ENCODE measurements at places on chromosomes 12 and 14.

GRCh38 chr12:26276709-26277108, 81.3 kb downstream of the SSPN start:
- DNase-seq, result no peak

GRCh38 chr14:105397350-105397931, 897 bp upstream of the TEX22 start:
- DNase-seq, result peak; percentile 68

GRCh38 chr12:114420944-114421335, 15.0 kb upstream of the TBX5 start:
- no peak for DNase-seq

DNA sequence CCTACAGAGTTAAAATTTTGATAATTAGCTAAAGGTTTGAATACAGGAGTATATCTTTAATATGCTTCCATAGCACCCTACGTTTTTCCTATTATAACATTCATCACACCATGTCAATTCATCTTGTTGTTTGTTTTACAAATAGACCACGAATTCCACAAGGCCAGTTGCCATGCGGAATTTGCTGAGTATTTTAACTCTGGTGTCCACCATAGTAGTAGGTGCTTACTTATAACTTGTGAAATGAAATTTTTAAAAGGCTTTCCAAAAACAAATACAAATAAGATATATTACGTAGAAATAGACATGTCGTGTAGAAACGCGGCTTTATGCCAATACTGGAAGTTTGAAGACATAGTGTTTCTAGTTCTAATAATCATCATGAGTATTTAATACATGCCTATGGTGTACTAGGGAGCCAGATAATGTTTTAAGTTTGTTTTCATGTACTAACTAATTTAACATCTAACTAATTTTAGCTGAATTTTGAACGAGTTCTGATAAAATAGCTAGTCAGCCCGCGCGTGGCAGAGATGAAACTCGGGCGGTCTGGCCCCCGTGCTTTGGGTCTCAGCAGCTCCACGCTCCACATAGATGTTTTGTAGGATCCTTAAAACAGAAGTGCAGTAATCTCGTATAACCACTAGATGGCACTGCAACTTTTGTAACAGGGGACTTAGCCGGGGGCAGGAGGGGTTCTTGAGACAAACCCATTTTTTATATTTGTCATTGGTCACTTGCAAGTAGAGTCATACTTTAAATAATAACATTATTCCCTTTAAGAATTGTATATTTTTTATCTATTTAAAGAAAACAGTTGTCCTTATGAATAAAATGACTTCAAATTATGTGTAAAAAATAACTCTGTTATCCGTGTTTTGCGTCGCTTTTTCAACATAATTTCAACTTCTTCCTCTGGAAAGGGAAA, 10.2 kb downstream of the CD69 start:
- peak; percentile 53 for DNase-seq

GRCh38 chr14:70838076-70838475, 28.8 kb upstream of the MAP3K9 start:
- no peak for DNase-seq

GRCh38 chr12:81627336-81628189, 131.6 kb downstream of the PPFIA2 start:
- no peak for DNase-seq

DNA sequence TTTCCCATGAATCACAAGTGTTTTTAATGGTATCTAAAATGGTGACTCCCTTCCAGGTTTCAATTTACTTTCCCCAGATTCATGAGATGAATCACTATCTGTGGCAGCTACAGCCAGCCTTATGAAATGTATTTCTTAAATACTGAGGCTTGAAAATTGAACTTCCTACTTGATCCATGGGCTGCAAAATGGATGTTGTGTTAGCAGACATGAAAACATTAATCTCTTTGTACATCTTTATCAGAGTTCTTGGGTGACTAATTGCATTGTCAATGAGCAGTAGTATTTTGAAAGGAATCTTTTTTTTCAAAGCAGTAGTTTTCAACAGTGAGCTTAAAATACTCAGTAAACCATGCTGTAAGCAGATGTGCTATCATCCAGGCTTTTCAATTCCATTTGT, 250.8 kb downstream of the SLC6A15 start:
- DNase-seq, result no peak

- DNase-seq, result peak; percentile 56
Observed at GRCh38 chr14:92930737-92931602, 8.0 kb downstream of the CHGA start.

GRCh38 chr12:57475271-57476161, 4.2 kb downstream of the ARHGAP9 start:
- DNase-seq, result no peak

- no peak for DNase-seq
Observed at GRCh38 chr14:24100982-24101494, 6.9 kb downstream of the PCK2 start.

- DNase-seq, result no peak
Observed at GRCh38 chr12:28239918-28240317, 49.7 kb downstream of the CCDC91 start.

GRCh38 chr12:130444061-130444460, 106.4 kb downstream of the PIWIL1 start:
- no peak for DNase-seq

GRCh38 chr14:74492776-74493342, at the start of gene NPC2:
NPC2 (minus strand) TSS chr14:74493305; CDS start chr14:74493274, 31 bp downstream.
- DNase-seq, result no peak

DNA sequence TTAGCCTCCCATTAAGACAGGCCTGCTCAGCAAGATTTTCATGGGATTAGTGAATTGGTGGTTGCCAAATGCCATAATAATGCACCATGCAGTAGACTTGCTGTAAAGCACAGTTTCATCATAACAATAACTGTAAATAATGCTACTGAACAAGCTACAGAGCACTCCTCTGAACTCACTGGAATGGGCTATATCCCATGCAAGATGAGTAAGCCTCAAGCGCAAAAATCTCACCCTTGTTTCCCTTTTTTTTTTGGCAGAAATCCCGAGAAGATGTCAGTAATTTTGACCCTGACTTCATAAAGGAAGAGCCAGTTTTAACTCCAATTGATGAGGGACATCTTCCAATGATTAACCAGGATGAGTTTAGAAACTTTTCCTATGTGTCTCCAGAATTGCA, 145.9 kb upstream of the HIF1A start:
- DNase-seq, result no peak

GRCh38 chr14:99630202-99630601, 14.7 kb upstream of the HHIPL1 start:
- no peak for DNase-seq
